Cardiac muscle cell (in vitro differentiated cells and primary cell): ENCODE measurements at places on chromosomes 16 and 17.

DNA sequence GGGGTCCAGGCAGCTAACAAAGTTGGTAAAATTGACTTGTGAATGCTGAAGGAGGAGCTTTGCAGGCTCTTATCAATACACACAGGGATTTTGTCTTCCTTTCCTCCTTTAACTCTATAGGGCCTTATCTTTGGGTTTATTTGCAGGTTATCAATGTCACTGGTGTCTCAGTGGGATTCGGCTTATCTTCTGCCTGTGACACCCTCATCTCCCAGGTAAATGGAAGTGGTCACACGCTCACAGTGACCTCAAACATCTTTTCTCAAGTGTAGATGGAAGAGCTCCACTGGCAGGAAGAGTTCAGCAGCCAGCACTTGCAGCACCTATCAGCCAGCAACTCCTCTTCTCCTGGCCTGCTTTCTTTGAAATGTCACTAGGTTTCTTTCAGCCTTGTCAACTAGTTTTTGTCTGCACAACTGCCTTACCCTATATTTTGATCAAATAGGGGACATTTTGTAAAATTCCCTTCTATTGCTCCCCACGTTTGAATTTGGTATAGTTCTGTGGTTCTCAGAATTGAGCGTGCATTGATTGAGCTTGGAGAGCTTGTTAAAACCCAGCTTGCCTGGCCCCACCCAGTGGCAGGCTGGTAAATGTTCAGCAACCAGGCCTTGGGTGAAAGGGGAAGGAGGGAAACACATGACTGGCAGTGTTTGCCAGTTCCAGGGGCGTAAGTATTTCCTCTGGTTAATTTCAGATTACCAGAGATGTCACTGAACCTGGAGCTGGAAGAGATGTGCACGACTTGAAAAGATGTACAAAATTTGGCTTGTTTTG, 12.8 kb downstream of the SLC47A1 start:
- no peak for DNase-seq

DNA sequence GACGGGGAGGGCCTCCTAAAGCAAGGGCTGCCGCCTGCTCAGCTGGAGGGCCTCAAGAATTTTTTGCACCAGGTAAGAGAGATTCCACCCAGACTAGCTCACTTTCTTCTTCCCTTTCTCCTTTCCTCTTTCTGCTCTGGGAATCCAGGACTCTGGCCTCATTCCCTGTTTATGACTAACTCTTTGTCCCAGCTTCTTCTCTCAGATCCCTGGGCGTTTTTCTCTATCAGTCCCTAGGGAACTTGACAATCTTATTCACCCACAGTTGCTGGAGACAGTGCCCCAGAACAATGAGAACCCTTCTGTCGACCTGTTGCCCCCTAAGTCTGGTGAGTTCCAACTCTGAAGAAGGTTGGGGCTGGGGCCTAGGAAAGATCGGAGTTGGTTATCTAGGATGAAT, 15.6 kb downstream of the CNTROB start:
- DNase-seq = no peak

DNA sequence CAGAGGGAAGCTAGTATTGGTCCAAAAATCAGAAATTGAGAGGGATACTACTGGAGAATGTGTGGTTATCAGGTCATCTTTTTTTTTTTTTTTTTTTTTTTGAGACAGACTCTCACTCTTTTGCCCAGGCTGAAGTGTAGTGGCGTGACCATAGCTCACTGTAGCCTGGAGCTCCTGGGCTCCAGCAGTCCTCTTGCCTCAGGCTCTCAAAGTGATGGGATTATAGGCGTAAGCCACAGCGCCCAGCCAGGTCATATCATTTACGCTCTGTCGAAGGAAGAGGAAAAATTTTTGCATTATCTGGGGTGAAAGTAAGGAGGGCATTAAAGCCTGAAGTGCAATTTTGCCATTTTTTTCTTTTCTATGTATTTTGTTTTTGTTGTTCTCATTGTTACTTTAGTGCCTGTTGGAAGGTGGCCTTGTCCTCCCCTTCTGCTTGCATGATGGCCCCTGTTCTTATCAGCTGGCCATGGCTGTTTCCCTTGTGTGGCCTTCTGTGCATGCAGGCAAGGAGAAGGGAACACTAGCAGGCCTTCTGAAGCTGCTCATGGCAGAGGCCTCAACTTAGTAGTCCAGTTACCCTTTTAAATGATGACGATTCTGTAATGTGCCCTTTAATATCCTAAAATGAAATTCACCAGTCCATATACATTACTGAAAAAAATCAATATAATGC, 118.3 kb downstream of the SPECC1 start:
- DNase-seq = no peak

DNA sequence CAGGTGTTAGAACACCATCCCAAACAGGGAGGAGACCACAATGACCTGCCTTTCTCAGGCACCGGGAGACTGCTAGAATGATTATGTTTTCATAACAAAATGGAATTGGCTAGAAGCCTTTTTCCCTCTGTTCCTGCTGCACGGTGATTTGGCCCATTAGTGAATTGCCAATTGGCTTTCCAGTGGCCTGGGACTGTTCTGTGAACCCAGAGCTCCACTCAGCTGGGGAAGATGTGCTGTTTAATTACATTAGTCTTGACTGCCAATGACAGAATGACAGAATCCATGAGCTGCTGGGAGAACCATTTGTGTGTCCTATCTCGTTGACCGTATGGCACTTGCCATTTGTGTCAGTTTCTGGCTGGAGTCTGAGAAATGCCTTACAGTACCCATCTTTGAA, 242.9 kb downstream of the CDH11 start:
- no peak for DNase-seq

DNA sequence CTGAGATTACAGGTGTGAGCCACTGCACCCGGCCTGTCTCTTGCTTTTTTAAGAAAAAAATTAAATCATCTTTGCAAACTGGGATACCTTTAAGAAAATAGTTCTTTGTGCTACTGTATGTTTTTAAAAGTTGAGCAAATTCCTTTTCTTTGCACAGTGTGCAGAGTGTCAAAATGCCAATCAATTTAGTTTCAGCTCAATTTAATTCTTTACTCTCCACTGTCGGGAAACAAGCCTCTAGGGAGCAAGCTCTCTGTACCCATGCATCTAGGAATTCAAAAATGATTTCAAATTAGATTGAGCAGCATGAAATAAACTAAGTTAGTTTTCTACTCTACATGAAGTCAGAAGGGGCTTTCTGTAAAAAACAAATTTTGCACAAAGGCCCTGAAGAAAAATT, 141.5 kb upstream of the CORO6 start:
- no peak for DNase-seq

DNA sequence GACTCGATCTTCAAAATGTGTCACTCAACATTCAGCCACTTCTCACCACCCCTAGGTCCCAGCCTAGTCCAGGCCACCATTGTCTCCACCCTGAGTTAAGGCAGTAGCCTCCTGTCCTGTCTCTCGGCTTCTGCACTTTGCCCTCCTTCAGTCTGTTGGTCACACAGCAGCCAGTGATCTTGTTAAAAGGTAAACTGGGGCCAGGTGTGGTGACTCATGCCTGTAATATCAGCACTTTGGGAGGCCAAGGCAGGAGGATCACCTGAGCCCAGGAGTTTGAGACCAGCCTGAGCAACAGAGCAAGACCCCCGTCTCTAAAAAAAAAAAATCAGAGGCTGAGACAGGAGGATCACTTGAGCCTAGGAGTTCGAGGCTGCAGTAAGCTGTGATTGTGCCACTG, 25.8 kb downstream of the WWP2 start:
- DNase-seq = no peak

GRCh38 chr16:52439171-52439701, 107.7 kb downstream of the TOX3 start:
- DNase-seq = no peak

GRCh38 chr17:72726936-72727335, 365.6 kb downstream of the SLC39A11 start:
- no peak for DNase-seq

- DNase-seq = no peak
Observed at GRCh38 chr17:428414-428813, 75.8 kb upstream of the RPH3AL start.

- DNase-seq = no peak
Observed at GRCh38 chr16:51222016-51222415, 70.9 kb upstream of the SALL1 start.

GRCh38 chr17:75285123-75285522, 4.1 kb downstream of the SLC25A19 start:
- no peak for DNase-seq

- DNase-seq = peak; percentile 54
Observed at GRCh38 chr17:16929035-16929680, 42.8 kb downstream of the TNFRSF13B start.

DNA sequence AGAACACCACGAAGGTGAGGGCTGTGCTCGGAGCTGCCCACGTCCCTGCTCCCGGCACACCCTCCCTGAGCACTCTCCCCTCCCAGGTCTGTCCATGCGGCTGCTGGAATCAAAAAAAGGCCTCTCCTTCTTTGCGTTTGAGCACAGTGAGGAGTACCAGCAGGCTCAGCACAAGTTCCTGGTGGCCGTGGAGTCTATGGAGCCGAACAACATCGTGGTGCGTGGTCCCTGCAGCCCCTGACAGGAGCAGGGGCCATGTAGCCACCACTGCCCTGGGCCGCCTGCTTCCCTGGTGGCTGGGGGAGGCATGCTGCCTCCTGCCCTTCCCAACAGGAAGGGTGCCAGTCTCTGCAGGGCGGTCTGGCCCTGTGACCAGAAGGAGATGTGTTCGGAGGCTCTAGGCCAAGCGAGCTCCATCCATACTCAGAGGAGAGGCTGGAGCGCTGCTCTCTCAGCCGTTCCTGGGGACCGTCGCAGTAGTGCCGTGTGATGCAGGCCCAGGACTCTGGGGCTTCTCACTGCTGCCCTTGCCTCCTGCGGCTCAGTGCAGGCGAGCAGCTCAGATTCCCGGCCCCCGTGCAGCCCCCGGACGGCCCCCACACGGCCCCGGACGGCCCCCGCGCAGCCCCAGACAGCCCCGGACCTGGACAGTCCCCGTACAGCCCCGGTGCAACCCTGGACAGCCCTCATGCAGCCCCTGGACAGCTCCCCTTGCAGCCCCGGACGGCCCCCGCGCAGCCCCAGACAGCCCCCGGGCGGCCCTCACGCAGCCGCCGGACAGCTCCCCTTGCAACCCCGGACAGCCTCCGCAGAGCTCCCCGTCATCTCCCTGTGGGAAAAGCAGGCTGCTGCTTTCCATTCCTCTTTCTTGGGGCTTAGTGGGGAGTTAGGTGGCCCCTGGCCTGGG, 20.5 kb downstream of the TCF25 start:
- DNase-seq = no peak

GRCh38 chr17:34581446-34582184, 2.2 kb downstream of the TMEM132E start:
- peak; percentile 46 for DNase-seq

GRCh38 chr17:1673041-1673785, 11.5 kb downstream of the PRPF8 start:
- no peak for DNase-seq

DNA sequence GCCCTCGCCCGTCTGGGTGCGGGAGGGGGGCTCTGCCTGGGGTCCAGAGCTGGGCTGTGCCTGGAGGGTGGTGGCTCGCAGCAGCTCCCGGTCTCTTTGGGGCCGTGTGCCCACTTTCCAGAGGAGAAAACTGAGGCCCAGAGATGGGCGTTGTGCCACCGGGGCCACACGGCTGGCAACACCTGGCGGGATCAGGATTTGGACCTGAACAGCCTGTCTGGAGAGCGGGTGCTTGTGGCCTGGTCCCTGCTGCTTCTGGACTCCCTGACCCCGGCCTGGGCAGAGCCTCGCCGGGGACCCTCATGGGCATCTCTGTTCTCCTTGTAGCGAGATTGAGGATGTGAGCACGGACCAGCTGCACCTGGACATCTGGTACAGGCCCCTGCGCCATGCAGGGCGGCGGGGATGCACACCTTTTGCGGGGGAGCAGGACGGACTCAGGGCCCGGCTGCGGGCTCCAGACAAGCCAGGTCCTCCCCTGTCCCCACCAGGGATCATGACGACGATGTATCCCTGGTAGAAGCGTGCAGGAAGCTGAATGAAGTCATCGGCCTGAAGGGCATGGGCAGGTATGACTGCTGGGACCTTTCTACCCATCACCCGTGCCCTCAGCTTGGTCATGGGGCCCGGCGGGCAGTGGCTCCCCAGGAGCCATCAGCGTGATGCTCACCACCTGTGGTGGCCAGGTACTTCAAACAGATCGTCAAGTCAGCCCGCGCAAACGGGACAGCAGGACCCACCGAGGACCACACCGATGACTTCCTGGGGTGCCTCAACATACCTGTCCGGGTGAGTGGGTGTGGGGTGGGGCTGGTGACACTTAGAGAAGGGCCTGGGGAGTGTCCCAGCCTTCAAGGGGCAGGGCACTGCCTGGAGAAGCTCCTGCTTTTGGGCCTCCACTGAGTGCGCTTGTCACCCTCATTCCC, 8.3 kb downstream of the BAIAP3 start:
- DNase-seq = no peak

DNA sequence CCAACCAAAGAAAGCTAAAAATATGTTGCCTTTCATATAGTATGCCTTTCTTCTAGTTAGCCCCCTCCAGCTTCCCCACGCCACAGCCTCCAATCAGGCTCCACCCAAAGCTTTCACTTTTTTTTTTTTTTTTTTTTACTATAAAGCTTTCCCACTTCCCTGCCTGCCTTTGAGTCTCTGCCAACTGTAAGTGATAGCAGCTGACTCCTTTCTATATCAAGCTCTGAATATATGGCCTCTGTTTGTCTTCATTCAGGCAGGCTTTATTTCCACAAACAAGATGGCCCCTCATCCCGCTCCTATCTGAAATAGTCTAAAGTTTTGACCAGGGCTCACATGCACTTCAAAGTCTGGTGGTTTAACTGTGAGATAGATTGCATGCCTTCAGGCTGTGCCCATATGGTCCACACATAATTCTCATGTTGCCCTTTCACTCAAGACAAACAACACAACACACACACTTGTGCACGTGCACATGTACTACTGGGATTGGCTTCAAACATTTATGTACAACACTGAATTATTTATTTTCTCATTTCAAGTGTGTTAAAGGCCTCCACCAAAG, 39.8 kb upstream of the DYNLRB2 start:
- no peak for DNase-seq

- no peak for DNase-seq
Observed at GRCh38 chr16:4277987-4278513, 5.2 kb upstream of the TFAP4 start.

DNA sequence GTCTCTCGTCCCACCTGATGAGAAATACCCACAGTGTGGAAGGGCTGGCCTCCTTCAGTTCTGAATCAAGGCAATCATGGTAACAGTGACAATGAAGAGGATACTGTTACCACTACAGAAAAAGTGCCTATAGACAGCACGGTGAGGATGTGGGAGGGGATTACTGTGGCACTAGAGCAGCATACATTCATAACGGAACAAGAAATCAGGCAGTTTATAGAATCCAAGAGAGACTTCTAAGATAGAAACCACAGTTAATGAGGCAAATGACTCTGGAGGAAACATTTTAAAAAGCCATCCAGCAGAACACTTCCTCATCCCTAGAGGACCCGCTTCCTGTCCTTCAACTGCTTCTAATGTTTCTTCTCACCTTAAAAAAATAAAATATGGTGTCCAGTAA, 2.7 kb downstream of the RUSF1 start:
- no peak for DNase-seq

GRCh38 chr17:65097110-65097509, 40.1 kb upstream of the RGS9 start:
- no peak for DNase-seq

GRCh38 chr17:8382880-8383142, 182 bp downstream of the RPL26 start:
- no peak for DNase-seq
